ENCODE measurements at places on chromosomes 11 and 22.

DNA sequence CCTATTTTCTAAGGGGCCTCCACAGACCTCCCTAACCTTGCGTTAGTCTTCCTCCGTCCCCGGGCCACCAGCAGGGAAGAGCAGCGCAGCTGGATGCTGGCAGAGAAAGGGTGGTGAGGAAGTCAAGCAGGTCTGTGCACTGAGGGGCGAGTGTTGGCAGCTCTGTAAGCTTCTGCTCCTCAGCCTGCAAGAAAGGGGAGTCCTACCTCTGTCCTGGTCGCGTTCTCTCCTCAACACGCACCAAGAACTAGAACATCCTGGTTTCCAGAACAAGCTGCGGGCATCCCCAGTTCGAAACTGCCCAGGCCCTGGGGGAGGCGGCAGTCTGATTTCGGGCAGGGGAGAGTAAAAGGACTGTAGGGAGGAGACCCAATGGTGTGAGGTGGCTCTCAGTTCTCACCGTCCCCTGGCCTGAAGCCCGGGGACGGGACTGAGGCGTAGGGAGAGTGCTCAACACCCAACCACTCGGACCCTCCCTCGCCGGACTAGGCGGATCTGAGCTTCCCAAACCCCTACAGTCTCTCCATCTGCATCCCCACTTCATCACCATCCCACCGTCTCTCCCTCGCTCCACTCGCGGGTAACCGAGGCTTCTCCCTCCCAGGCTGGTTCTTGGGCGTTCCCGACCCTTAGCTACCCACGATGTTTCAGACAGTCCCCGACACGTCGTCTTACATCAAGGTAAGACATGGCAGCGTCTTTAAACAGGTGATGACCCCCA, 7.7 kb upstream of the FLI1 start:
- DNase-seq: no peak

DNA sequence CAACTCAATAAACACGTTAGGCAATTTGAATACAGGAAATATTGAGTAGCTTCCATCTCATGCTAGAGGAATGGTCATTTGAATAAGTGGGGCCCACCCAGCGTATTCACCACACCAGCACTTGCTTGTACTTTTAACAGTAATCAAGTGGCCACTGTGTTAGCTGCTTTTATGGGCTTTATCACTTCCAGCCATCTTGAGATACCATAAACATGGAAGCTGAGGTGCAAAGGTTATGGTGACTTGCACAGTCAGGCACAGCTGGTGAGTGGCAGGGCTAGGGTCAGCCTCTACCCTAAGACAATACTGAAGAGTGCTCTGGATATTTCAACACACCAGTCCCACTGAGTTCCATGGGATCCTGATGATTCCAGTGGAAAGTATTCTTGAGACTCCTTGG, 6.7 kb downstream of the JOSD1 start:
- no peak for DNase-seq

- DNase-seq: peak; percentile 82
Observed at GRCh38 chr11:118956094-118956846, at the start of gene UPK2. TSS of gene UPK2 (plus strand) at chr11:118956298. CDS start at chr11:118956351, 53 bp downstream.

DNA sequence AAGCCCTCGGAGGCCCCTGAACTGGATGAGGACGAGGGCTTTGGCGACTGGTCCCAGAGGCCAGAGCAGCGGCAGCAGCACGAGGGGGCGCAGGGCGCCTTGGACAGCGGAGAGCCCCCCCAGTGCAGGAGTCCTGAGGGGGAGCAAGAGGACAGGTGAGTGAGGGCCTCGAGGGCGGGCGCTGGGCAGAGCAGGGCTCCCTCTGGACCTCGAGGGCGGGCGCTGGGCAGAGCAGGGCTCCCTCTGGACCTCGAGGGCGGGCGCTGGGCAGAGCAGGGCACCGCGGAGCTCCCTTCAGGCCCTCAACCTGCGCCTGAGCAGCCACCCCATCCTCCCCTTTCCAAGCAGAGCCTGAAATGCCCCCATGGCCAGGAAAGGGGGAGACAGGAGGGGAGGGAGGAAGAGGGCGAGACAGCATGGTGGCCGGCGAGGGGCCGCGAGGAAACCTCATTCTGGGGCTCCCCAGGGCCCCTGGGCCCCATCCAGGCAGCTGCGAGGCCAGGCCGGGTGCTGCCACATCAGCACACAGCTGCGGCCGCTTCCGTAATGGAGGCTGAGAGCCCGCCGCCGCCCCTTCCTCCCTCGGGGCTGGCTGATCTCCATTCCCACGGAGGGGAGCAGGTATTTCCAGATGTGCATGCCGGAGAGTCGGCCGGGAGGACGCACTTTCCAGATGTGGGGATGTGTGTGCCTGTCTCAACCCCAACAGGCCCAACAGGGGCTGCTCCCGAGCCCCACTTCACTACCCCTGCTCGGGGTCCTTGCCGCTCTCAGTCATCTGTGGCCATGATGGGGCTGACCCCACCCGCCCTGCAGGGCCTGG, 10.0 kb downstream of the PRR33 start:
- DNase-seq: no peak

DNA sequence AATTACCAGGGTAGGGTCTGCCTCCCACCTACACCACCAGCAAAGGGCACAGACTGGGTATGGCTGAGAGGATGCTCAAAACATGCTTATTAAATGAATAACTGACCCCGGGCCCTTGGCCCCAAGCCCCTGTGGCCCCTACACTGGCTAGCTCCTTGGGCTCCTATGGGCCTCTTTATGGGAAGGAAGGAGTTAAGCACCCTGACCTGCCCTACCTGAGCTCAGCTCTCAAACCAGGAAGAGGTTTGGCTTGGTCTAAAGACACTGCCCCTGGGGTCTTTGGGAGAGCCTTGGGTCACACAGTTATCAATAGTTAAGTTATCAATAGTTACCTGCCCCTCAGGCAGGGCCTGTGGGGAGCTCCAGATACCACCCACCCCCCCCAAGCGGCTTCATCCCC, 1.2 kb downstream of the USH1C start:
- DNase-seq: no peak

DNA sequence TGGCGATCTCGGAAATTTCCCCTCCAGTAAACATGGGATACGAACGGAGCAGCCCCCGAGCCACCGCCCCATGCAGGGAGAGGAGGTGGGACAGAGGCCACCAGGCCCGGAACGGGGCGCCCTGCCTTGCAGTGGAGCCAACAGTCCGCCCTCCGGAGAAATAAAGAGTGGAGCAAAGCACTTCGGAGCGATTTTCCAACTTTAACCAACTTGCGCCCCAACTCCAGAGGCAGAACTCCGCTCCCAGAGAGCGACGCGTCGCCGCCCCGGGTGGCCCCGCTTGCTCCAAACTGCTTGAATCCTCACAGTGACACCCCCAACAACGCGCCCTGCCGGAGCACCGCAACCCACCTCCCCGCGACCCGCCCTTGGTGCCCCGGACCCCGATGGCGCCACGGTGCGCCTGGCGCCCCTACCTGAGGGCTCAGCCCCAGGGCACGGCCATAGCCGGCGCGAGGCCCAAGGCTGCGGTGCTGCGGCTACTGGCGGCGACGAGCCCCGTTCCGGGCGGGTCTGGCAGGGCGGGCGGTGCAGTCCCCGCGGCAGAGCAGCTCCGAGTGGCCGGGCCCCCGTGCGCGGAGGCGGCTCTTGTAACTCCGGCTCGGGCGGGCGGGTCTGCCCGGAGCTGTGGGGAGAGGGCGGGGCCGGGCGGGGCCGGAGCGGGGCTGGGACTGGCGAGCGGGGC, at the start of gene AHNAK:
TSS of gene AHNAK (minus strand) at position 563 of the 685 bp plus-strand sequence. CDS start 10,708 bp downstream, outside the sequence.
- peak; percentile 55 for DNase-seq

DNA sequence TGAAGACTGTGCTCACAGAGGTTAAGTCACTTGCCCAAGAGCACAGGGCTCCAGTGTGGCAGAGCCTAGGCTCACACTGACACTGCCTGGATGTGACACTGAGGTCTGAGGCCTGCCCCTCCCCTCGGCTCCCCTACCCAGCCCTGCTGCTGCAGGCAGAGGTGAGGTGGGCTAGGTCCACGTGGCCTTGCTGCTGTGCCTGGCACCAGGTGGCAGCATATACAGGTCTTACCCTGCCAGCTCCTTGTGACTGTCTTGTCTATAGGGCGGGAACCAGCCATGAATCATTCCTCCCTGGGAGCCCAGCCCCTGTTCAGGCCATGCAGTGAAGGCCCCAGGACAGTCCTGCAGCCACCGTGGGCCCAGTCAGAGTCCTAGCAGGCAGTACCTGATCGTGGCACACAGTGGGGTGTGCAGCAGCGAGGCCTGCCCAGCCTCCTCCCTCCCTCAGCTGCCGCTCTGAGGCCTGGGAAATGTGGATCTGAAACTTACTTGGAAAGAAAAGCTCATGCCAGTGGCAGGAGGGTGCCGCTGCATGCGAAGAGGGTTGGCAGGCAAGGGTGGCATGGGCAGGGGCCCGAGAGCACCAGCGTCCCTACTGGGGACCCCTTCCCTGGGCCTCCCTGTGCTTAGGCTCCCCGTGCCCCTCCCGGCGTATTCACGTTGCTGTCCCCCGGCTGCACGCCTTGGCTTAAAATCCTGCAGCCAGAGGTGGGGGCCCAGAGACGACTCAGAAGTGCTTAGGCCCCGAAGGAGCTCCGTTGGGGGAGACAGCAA, 1.2 kb upstream of the CERK start:
- no peak for DNase-seq

DNA sequence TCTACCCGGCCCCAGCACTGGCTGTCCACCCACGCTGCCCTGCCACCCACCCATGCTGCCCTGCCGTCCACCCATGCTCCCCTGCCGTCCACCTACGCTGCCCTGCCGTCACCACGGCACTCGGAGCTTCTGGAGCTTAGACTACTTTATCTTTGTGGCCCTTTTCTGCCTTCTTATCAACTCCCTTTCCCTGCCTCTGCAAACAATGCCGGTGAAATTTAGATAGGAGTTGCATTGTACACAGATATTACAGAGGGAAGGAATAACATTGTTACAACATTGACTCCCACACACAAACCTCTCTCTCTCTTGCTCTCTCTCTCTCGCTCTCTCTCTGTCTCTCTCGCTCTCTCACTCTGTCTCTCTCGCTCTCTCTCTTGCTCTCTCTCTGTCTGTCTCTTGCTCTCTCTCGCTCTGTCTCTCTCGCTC, 33.7 kb upstream of the BRSK2 start:
- no peak for DNase-seq

- DNase-seq: no peak
Observed at GRCh38 chr22:42664976-42665831, 16.0 kb upstream of the CYB5R3 start.

- no peak for DNase-seq
Observed at GRCh38 chr22:30908051-30908461, 60.5 kb downstream of the MORC2 start.

GRCh38 chr11:33893711-33894397, 2.0 kb upstream of the LMO2 start:
- peak; percentile 49 for DNase-seq

DNA sequence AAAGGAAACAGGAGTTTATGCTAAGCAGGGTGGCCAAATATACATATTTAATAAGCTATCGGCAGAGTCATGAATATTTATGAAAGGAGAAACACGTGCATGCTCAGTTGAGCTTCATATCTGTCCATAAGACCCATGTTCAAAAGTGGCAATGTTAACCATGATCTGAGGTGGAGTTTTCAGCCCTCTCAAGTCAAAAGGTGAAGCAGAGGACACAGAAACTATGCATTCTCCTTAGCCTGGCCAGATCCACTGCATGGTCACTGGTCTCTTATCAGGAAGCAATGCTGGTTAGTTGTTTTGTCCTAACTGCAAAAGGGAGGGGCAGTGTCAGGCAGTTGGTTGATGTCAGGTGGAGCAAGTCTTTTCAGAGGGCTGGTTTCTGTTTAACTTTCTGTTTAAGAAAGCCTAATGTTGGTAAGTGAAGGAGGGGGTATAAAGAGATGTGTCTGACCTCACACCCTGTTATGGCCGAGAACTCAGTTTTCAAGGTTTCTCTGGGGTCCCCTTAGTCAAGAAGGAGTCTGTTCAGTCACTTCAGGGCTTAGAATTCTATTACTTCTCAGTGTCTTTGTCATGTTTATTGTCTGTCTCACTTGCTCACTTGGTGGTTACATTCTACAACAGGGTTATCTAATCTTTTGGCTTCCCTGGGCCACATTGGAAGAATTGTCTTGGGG, 5.5 kb upstream of the SELENOH start:
- DNase-seq: no peak

GRCh38 chr22:37386441-37386840, 40.8 kb downstream of the ELFN2 start:
- DNase-seq: no peak
